ENCODE measurements at places on chromosomes 3 and 15.

DNA sequence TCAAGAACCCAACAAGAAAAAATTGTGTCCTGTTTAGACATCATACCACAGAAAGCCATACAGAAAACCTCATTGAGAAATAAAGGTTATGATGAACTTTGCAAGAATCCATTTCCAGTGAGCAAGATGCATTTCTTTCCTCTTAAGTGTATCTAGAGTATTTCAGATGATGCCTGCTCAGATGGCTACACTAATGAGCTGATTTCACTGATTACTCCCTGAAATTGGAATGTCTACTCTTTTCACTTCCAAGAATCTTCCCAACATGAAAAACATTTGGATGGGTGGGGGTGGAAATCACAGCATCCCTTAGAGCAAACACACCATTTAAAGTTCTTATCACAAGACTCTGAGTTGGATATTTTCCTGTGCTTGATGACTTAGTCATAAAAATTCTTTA is 41.4 kb upstream of the IL12A start:
- DNase-seq: no peak

GRCh38 chr3:149963485-149963884 is 7.2 kb downstream of the PFN2 start:
- no peak for DNase-seq

DNA sequence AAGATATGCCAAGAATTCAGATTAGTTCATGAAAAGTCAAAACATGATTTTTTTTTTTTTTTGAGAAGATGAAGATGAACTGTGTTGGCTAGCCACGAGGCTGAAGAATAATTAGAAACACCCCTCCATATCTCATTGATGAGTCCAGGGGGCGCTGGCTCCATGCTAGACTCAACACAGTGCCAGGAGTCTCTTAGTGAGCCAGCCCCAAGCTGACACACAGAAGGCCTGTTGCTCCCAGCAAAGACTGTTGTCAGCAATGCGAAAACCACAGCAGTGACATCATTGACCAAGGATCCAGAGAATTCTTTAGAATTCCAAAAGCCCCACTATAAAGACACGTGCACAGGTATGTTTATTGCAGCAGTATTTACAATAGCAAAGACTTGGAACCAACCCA is 185.2 kb downstream of the ANXA2 start:
- no peak for DNase-seq

DNA sequence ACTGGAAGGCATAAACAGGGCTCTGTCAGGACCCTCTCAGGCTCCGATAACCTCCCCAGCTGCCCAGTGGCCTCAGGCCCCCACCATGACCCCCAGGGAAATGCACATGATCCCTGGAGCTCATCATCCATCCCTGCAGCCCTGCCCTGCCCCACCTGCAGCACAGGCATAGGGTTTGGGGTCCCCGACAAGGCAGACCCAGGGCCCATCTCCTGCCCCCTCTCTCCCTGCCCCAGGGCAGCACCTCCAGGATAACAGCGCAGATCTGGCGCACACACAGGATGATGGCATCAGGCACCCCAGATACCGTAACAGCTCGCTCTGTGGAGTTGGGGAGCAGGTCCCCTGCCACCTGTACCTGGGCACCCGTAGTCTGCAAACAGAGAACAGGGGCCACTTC is 4.5 kb downstream of the GPR62 start:
- DNase-seq: no peak

- no peak for DNase-seq
Measured at GRCh38 chr3:128553560-128553959, 60.6 kb upstream of the GATA2 start.

- DNase-seq: no peak
Measured at GRCh38 chr15:76871930-76872329, 33.2 kb downstream of the SCAPER start.

DNA sequence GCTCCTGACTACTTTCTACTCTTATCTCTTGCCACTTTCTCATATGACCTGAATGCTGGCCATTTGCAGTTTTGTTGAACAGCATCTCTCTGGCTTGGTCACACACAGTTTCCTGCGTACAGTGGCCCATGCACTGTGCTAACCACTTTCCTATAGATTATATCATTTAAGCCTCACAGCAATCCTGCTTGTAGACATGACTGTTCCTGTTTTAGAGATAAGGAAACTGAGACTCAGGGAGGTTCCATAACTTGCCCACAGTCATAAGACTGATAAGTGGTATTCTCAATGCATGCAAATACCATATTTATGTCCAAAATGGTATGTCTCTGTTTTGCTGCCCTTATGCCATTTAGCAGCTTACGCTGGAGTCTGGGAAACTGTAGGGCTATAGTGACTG is 229.5 kb downstream of the NR1D2 start:
- no peak for DNase-seq

- DNase-seq: no peak
Measured at GRCh38 chr3:122535964-122536631, 21.4 kb upstream of the KPNA1 start.

DNA sequence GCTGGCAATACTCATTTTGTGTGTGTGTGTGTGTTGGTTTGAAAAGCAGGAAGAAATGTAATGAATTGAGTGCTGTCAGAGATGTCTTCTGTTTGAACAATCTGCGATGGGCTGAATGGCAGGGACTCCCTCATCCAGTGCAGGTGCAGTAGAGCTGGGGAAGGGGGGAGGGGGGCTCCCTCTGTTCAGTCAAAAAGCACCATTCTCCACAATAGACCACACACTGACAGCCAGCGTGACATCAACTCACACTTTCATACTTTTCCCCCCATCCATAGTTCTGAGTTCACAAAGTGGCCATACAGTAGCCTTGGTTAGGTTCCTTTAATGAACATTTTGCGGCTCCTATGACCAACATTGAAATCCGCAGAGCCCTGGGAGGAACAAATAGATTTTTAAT is 10.4 kb downstream of the SOX2 start:
- DNase-seq: no peak

GRCh38 chr3:152968388-152969024 is 133.6 kb downstream of the P2RY1 start:
- no peak for DNase-seq

All from activated naive CD4-positive, alpha-beta T cell treated with Interleukin-2 at 50 U/mL for 16 hours (primary cell).